Stimulated activated CD4-positive, alpha-beta T cell treated with anti-CD3 and anti-CD28 coated beads, Interleukin-12 subunit alpha, Interleukin-12 subunit beta, amount 100 ng/mL, for 48 hours (primary cell): ENCODE measurements at places on chromosomes 6 and 20.

DNA sequence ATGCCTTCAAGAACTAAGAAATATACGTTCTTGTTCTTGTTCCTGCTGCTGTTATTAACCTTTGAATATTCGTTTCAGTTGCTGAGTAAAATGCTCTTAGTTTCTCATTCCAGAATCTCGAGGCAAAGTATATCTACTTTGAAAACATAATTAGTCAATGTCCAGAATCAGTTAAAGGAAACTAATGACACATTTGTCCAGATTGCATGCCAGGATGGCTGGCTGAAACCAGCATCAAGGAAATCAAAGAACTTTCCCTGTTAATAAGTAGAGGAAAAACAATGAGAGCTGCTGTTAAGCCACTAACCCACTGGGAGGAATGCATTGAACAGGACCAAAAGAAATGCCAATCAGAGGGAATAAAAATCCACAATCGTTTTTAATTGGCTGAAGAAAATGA lies 196.9 kb downstream of the ALDH8A1 start:
- no peak for DNase-seq

DNA sequence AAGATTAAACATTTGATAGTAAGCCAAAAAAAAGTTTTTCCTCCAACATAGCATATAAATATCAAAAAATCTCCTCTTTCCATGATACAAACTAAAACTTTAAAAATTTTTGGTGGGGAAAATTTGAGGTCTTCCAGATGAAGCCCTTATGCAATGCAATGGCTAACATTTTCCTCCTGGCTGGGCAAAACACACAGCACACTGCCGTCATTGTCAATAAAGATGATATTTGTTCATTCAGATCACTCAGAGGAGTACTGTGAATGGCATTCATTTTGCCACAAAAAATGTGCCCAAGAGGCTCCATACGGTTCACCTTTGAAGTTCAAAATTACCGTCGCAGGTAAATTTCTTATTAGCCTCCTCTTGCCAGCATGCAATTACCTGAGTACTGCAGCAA lies 33.9 kb upstream of the FBXO9 start:
- no peak for DNase-seq

- no peak for DNase-seq
Observed at GRCh38 chr6:139872665-139873064, 498.2 kb upstream of the CITED2 start.

DNA sequence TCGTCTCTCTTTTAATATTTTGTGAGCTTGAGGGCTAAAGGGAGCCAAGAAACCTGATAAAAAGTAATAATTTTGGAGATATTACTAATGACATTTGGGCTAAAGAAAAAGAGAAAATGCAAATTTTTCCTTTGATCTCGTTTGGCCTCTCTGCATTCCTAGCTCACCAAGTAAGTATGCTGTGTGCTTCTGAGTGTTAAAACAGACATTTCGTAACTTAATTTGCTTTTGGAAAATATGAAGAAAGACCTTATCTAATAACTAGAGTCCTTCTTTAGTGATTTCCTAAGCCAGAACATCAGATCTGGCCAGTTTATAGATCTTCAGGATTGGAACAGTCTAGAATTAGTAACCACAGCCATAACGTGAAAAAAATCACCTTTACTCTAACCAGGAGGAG lies 872.9 kb upstream of the SLC35B3 start:
- no peak for DNase-seq

DNA sequence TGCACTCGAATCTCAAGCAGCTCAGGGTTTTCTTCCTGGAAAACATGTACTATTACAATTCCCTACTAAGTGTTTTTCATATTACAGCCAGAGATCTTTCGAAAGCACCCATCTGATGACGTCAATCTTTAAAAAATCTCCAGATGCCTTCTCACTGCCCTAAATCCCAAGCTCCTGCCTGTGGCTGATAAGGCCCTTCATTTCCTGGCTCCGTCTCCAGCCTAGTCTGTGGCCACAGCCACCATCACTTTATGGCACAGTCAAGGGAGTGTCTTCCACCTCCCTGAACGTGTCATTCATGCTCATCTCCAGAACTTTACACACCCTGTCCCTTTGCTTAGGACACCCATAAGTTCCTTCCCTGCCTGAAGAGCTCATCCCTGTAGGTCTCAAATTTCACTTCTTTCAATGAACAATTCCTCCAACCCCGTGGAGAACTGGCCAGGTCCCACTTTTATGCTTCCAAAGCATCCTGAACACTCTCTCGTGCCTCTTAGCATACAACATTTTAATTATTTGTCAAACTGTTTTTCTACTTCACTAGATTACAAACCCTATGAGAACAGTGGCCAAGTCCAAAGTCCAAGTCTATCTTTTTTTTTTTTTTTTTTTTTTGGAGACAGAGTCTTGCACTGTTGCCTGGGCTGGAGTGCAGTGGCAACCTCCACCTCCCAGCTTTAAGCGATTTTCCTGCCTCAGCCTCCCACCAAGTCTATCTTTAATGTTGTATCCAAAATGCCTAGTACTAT lies 106.1 kb upstream of the AGPAT4 start:
- DNase-seq, result no peak

DNA sequence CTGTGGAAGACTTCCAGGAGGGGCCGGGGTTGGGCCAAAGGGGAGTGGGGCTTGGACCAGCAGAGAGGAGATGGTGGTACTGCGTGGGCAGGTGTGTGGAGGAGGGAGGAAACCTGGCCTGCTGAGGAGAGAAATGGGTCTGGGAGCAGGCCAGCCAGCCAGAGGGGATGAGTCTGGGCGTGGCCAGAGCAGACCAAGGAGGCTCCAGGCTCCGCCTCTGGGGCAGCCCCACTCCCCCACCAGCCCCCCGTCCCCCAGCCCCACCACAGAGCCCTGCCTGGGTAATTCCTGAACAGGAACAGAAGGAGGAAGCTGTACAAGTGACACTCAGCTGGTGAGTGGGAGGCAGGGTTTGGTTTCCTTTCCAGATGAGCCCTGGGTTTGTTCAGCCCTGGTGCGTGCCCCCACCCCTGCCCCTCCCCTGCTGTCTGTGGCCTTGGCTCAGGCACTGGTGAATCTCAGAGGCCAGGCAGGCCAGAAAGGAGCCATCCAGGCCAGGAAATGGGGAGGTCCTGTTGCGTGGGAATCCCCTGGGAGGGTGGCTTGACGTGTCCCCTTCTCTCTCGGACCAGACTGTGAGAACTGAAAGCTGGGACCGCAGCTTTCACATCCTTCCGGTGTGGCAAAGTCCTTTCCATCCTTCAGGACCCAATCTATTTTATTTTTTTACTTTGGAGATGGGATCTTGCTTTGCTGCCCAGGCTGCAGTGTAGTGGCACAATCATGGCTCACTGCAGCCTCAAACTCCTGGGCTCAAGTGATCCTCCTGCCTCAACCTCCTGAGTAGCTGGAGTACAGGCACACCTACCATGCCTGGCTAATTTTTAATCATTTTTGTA lies 9.4 kb upstream of the SRC start:
- peak; percentile 43 for DNase-seq

DNA sequence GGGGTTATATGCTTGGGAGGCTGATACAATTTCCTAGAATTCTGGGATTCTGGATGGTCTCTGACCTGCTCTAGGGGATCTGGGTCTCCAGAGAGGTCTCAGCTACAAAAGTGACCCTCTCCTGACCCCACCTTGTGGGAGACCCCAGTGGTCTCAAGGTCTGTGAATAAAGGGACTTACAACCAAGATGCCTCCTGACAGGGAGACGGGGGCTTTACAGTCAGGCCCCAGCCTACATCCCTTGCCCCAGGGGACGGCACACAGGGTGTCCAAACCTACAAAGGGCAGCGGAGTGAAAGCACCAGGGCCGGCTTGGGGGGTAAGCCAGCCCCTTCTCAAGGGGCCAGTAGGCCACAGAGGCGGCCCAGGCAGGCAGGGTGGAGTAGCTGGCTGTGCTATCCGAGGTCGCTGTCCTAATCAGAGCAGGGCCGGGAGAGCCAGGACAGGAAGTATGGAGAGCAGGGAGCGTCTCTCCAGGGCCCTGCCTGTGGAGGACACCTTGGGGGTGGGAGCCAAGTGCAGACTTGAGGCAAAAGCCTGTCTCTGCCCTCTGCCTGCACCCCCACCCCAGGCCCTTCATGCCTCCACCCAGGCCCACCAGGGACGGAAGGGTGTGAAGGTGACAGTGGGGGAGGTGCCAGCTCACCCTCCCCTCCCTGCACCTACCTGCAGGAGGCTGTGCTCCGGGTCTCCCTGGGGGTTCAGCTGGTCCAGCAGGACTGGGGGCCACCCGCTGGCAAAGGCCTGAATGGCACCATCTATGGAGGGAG lies 3.5 kb downstream of the GFRA4 start:
- no peak for DNase-seq
